Motor neuron (in vitro differentiated cells): ENCODE measurements at places on chromosomes 4 and X. TPM values are rescaled to one million over a fixed set of nuclear protein-coding genes. Genes with fewer than 3 reads are reported as not detected.

The PDK3 gene
- total RNA-seq: 8.8 and 10.3 TPM in 2 replicates

The ARHGAP4 gene
- total RNA-seq: 1.8 and 2.3 TPM in 2 replicates

The TMSB15A gene
- 184 and 200 TPM in 2 replicates for total RNA-seq

The HELT gene
- total RNA-seq: not detected in 2 replicates

The ADH7 gene
- 0.09 TPM in 1 of 2 replicates, not detected in the other for total RNA-seq

The OTUD6A gene
- not detected in 2 replicates for total RNA-seq

The MEPE gene
- 0.23 and 0.28 TPM in 2 replicates for total RNA-seq

The PDCL2 gene
- not detected in 2 replicates for total RNA-seq

The TCEAL6 gene
- 0.38 TPM in 1 of 2 replicates, not detected in the other for total RNA-seq

The UGT2B10 gene
- total RNA-seq: not detected in 2 replicates

The SLC25A53 gene
- 4.2 and 4.8 TPM in 2 replicates for total RNA-seq

The RIPPLY1 gene
- total RNA-seq: 0.14 TPM in 1 of 2 replicates, not detected in the other

The USO1 gene
- total RNA-seq: 42.0 and 43.4 TPM in 2 replicates

The ENPP6 gene
- 0.64 and 0.97 TPM in 2 replicates for total RNA-seq

The KLHL13 gene
- 39.7 and 40.6 TPM in 2 replicates for total RNA-seq

GRCh38 chrX:48972220-48973164 lies 848 bp upstream of the KCND1 start:
- peak; percentile 67 for ATAC-seq

DNA sequence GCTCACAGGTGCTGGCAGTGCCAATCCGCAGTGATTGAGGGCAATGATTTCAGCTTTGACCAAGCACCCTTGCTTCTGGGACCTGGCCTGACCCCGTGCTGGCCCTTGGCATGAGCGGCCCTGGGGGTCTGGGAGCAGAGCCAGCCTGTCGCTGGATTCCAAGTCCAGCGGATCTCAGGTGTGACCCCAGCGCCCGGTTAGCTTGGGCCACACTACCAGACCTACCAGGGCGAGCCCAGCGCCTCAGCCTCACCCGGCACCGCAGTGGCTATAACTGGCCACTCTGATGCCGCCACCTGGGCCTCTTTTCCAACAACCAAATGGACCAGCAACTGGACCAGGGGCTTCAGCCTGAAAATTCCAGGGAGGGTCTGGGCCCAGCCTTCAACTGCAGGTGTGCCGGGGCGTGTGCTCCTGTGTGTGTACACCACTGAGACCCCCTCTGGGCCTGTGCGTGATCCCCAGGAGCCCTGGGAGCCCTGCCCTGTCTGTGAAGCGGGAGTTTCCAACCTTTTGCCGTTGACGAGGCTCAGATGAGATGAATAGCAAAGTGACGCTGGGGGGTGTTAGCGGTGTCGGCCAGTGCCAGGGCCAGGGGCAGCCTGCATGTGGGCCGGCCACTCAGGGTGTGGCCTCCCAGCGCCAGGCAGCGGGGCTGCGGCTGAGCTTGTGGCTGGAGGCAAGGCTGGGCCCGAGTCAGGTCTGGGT lies 658 bp downstream of the SH3TC1 start:
- no peak for ATAC-seq

DNA sequence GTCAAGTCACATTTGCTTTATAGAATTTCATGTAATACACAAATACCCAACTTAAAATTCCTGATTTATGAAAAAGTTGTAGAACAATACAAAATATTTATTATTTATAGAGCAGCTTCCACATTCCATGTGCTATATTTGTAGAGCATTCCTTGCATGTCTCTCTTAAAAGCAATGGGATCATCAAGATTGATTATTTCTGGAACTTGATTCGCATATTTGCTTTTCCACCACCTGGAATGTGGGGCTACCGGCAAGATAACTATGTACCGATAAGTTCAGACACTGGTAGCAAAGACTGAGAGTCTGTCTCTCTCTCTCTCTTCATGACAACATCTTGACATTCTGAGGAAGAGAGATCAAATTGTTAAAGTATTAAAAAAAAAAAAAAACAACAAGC lies 59.3 kb downstream of the MAPK10 start:
- no peak for ATAC-seq

DNA sequence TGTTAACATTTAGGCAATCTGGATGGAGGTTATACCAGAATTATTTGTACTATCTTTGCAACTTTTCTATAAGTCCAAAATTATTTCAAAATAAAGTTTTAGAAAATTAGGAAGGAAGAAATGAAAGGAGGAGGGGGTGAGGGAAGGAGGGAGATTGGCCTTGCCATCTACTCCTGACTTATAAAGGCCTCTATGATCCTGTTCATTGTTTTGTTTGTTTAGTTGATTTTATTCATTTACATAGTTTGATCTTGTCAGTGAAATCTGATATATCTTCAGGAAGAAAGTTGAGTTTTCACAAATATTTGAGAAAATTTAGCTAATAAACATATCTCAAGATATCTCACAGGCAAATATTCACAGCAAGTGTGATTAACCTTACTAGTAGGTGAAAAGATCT lies 189.3 kb upstream of the NOCT start:
- no peak for ATAC-seq

GRCh38 chrX:93695981-93696380 lies 22.0 kb downstream of the FAM133A start:
- no peak for ATAC-seq

DNA sequence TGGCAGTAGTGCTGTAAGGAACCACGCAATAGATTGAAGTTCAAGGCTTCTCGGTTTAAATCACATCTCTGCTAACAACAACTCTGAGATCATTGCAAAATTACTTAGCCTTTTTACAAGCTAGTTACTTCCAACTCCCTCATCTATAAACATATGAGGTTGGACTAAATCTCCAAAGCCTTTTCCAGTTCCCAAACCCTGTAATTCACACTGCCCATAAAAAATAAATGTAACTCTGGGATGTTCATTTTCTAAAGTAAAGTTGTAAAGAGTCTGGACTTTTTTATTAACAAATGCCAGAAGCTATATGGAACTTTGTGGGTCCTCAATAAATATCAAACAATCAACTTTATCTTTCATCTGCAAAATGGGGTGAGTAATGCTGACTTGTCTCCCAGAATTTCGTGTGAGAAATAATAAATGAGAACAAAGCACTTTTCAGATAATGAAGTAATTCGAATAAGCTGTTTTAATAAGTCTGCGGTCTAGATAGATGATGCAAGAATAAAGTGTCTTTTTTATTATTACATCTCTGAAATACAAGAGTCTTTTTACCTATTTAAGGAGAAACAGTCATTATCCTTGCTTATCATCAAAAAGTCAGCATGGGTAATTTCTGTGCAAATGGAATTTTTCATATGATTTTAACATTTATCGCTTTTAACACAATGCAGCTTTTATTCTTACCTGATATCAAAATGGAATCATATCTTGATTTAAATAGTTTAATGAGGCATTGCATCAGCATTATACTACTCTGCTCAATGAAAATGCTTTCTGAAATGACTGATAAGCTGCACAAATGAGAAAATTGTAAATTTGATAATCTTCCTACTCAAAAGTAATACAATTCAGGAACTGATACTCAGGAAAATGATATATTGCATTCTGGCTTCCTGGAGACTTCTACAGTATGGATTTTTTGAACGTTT lies 252.6 kb downstream of the BANK1 start:
- no peak for ATAC-seq

GRCh38 chrX:7119950-7120877 lies 27.3 kb upstream of the STS start:
- no peak for ATAC-seq

- no peak for ATAC-seq
Measured at GRCh38 chrX:39331082-39331704, 529.9 kb downstream of the MID1IP1 start.

DNA sequence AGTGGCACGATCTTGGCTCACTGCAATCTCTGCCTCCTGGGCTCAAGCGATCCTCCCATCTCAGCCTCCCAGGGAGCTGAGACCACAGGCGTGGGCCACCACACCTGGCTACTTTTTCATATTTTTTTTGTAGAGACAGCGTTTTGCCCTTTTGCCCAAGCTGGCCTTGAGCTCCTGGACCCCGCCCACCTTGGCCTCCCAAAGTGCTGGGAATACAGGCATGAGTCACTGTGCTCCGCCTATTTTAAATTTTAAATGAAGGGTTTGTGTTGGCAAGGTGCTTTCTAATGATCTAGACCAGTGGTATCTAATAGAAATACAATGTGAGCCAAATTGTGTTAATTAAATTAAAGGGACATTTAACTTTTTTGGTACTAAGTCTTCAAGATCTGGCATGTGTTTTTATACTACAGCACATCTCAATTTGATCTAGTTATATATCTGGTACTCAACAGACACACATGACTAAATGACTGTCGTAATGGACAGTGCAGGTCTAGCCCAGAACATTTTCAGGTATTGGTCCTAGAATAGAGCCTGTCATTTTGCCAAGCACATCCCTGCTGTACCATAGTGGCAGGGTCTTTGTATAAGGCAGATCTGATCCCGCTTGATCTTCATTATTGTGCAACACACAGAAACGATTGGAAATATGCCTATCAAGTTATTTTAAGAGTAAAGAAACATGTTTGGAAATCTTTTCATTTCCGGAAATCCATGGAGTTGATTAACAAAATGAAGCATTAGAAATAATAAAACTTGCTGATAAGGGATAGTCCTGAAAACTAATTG lies 7.3 kb downstream of the PGK1 start:
- no peak for ATAC-seq

GRCh38 chrX:17456526-17456925 lies 81.5 kb downstream of the NHS start:
- peak; percentile 53 for ATAC-seq

GRCh38 chr4:54378461-54378860 lies 149.4 kb downstream of the PDGFRA start:
- ATAC-seq: no peak

GRCh38 chr4:10106421-10107039 lies 10.1 kb downstream of the WDR1 start:
- ATAC-seq: peak; percentile 72

- no peak for ATAC-seq
Measured at GRCh38 chr4:71444395-71444794, 105.6 kb downstream of the SLC4A4 start.

DNA sequence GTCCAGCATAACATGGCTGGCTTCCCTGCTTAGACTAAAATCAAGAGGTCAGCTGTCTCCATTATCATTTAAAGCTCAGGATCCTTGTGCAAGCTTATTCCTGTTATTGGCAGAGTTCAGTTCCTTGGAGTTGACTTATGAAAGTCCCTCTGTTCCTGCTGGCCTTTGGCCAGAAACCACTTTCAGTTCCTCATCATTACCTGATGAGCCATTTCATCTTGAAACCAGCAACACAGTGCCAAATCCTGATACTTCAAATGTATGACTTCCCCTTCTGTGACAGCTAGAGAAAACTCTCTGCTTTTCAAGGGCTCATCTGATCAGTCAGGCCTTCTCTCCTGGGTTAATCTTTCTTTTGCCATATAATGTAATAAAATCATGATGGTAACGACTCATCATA lies 110.6 kb upstream of the FSTL5 start:
- ATAC-seq: no peak

DNA sequence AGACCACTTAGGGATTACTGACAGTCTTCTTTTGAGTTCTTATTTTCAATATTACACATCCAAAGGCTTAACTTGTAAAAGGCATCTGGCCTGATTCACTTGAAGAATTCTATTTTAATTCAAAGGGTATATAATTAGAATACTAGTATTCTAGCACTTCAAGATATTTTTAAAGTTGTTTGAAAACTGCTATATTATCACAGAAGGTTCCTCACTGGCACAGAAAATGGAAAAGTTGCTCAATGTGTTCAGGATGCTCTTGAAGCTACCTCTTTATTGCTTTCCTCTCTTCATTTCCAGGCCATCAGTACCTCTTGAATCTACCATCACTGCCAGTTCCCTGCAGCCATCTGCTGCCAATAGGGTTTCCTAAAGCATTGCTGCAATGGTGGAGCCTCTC lies 271.4 kb downstream of the KCNIP4 start:
- no peak for ATAC-seq

GRCh38 chrX:40374486-40374885 lies 206.3 kb upstream of the ATP6AP2 start:
- ATAC-seq: no peak

- ATAC-seq: no peak
Measured at GRCh38 chr4:93373893-93374860, 454.4 kb upstream of the ATOH1 start.

DNA sequence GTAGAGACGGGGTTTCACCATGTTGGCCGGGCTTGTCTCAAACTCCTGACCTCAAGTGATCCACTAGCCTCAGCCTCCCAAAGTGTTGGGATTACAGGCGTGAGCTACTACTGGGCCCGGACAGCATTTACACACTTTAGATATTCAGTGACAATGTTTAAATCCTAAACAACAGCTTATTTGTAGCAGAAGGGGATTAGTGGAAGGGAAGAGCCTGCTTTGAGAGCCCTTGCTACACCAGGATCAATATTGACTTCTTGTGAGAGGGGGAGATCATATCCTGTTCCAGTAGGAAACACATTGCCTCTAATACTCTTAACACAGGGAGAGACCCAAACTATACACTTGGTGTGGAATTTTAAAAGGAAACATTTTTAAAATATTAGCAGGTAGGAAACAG lies 7.1 kb downstream of the MGST2 start:
- no peak for ATAC-seq

- ATAC-seq: peak; percentile 84
Measured at GRCh38 chr4:119314356-119314755, 7.6 kb downstream of the FABP2 start.

- no peak for ATAC-seq
Measured at GRCh38 chr4:98712607-98713006, 54.2 kb upstream of the TSPAN5 start.

DNA sequence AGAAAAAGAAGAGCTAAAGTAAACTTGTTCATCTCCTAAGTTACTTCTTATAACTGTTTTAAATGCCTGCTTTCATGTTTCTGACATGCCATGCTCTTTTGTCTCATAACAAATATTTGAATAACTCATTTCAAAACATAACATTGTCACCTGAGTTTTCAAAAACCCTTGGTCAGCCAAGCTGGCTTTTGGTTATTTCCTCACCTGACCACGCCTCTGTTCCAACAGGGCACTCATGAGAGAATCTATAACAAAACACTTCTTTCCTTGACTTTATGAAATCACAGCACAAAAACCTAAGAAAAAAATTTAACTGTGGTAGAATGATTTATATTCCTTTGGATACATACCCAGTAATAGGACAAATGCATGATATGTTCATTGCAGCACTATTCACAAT lies 172.9 kb upstream of the GALNT7 start:
- ATAC-seq: no peak

- ATAC-seq: peak; percentile 63
Measured at GRCh38 chrX:32280921-32281320, 930.4 kb downstream of the DMD start.

GRCh38 chrX:110805303-110805702 lies 9.7 kb upstream of the CHRDL1 start:
- peak; percentile 32 for ATAC-seq

DNA sequence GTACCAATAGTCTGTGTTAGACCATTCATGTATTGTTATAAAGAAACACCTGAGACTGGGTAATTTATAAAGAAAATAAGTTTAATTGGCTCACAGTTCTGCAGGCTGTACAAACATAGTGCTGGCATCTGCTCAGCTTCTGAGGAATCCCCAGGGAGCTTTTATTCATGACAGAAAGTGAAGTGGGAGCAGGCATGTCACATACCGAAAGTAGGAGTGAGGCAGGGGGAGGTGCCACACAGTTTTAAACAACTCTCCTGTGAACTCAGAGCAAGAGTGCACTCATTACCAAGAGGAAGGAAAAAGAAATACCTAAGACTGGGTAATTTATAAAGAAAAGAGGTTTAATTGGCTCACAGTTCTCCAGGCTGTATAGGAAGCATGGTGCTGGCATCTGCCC lies 591.2 kb downstream of the PPP4R3C start:
- no peak for ATAC-seq

GRCh38 chr4:45646885-45647590 lies 476.8 kb downstream of the GABRG1 start:
- ATAC-seq: no peak

- ATAC-seq: no peak
Measured at GRCh38 chr4:123598331-123598730, 201.7 kb downstream of the SPRY1 start.

- ATAC-seq: peak; percentile 78
Measured at GRCh38 chr4:127249066-127249766, 383.5 kb upstream of the INTU start.
